ENCODE measurements at places on chromosomes 11 and 22. TPM values are rescaled to one million over a fixed set of nuclear protein-coding genes. Genes with fewer than 3 reads are reported as not detected.

DNA sequence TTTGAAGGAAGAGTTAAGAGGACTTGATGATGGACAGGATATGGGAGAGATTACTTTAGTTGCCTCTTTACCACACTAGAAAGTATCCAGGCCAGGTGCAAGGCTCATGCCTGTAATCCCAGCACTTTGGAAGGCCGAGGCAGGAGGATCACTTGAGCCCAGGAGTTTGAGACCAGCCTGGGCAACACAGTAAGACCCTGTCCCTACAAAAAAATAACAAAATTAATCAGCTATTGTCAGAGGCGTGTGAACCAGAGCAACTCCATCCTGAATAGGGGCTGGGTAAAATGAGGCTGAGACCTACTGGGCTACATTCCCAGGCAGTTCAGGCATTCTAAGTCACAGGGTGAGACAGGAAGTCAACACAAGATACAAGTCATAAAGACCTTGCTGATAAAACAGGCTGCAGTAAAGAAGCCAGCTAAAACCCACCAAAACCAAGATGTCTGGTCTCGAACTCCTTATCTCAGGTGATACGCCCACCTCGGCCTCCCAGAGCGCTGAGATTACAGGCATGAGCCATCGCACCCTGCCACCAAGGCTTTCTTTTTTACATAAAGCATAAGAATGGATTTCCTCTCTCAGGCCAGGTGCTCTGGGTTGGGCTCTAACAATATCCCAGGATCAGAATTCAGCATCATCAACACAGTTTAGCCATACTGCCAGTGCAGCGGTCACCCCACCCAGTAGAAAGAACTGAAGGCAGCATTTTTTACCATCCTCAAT is 17.8 kb downstream of the PI4KA start:
- peaks cover 44% of the 10 kb centered on the region for H3K4me1 ChIP-seq
- no peaks in the 10 kb centered on the region for H3K27me3 ChIP-seq
- no peak overlapping the region for H3K4me3 ChIP-seq
- no peaks in the 10 kb centered on the region for H3K36me3 ChIP-seq
- peak; percentile 43 for DNase-seq

DNA sequence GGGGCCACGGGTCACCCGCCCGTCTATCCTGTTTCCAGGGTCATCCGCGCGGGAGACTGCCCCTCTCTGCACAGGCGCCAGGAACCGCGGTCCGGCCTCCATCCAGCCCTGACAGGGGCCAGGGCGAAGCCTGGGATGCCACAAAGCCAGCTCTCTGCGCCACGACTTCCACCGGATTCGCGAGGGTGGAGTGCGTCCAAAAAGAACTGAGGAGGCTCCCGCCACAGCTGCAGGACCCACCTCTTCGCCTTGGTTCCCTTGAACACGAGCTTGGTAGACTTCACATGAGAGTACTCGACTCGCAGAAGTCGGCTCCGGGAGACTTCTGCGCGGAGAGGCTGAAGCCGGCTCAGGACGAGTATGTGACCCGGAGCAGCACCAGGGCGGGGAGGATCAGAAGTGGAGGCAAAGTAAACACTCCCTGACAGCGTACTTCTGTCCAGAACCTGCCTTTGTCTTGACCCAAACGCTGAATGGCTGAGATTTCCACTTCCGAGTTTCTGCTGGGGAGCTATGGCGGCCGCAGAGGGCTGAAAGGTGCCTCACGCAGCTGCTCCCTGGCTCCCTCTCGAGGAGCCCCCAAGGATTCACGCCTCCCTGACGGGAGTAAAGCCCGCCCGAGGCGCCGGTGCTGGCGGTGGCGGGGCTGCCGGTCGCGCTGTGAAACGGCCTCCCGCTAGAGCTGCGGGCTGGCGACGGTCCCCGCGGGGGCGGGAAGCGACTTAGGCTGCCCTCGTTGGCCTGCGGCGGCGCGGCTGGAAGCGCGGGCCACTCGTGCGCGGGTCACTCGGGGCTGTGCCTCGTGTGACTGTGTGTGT is 4566.7 kb upstream of the OR11H1 start:
- H3K27ac ChIP-seq: no peak overlapping the region
- no peak for DNase-seq
- H3K27me3 ChIP-seq: no peaks in the 10 kb centered on the region
- no peaks in the 10 kb centered on the region for H3K4me1 ChIP-seq

GRCh38 chr11:57913715-57914704 is 109.7 kb upstream of the OR9Q1 start:
- no peaks in the 10 kb centered on the region for H3K4me1 ChIP-seq
- H3K27me3 ChIP-seq: peaks cover 6% of the 10 kb centered on the region
- no peaks in the 10 kb centered on the region for H3K36me3 ChIP-seq

Gene TMEM45B
- total RNA-seq: 5.8 TPM

Gene RIMBP3C
- 0.46 TPM for total RNA-seq
